ENCODE measurements at places on chromosomes 6 and 20.

GRCh38 chr6:19771753-19772336 lies 65.3 kb upstream of the ID4 start:
- DNase-seq, result no peak

GRCh38 chr6:30136570-30137286 lies 788 bp downstream of the TRIM40 start:
- no peak for DNase-seq

GRCh38 chr20:63664143-63664851 lies 6.2 kb downstream of the RTEL1 start:
- no peak for DNase-seq

GRCh38 chr6:168410035-168410434 lies 30.9 kb upstream of the SMOC2 start:
- no peak for DNase-seq

GRCh38 chr6:139639507-139639906 lies 265.1 kb upstream of the CITED2 start:
- DNase-seq, result no peak

DNA sequence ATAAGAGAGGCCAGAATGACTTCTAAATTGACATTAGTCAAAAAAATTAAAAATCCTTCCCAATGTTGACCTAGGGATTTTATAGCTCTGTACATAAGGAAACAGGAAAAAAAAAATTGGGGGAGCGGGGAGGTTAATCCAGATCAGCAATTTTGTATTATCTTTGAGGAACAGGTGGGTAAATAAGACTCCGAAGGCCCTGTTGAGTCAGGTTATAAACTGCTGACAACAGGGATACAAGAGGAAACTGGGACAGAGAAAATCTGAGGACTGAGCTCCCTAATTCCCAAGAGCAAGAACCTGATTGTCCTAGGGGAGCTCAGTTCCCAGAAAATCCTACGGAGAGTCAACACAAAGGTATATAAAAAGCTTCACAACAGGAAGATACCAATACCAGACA lies 26.8 kb upstream of the CRIP3 start:
- DNase-seq, result no peak

DNA sequence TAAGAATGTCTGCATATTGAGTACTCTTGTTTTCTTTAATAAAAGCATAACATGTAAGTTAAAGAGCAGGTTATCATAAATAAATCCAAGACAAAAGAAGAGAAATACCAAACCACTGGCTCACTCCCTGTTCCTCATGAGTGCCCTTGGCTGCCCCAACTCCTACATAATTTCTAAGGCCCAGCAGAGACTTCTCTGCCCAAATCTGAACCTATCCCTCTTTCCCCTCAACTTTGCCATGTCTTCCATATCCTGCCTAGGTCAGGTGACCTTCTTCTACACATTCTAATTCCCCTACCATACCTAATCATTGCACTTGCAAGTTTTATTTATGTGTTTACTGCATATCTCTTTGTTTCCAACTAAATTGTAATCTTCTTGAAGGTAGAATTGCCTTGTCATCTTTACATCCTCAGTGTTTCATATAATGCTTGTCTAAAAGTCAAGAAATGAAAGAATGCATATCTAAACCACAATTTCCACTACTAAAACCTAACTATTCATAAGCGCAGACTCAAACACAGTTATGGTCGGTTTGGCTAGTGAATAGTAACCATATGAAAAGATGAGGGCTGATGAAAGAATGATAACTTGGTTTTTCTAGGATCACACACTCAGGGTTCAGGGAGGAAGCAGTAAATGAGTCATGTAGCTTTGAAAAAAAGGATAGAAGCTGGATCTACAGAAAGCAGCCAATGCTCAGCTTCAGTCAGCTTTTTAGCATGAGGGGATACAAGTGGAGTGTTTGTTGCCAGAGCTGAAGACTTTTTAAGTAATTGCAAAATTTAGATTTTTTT lies 53.3 kb upstream of the EYA4 start:
- no peak for DNase-seq

DNA sequence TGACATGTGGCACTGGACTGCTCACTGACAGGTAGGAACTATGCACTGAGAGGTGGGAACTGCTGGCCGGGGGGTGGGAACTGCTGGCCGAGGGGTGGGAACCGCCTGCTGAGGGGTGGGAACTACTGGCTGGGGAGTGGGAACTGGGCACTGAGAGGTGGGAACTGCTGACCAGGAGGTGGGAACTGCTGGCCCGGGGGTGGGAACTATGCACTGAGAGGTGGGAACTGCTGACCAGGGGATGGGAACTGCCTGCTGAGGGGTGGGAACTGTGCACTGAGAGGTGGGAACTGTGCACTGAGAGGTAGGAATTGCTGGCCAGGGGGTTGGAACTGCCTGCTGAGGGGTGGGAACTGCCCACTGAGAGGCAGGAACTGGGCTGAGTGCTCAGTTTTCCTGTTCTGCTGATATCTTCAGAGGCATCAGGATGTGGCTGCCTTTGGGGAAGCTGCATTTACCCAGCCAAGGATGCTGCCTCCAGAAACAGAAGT lies 90.2 kb downstream of the THBS2 start:
- DNase-seq, result no peak

- no peak for DNase-seq
Measured at GRCh38 chr20:53617791-53618489, 24.3 kb upstream of the ZNF217 start.

DNA sequence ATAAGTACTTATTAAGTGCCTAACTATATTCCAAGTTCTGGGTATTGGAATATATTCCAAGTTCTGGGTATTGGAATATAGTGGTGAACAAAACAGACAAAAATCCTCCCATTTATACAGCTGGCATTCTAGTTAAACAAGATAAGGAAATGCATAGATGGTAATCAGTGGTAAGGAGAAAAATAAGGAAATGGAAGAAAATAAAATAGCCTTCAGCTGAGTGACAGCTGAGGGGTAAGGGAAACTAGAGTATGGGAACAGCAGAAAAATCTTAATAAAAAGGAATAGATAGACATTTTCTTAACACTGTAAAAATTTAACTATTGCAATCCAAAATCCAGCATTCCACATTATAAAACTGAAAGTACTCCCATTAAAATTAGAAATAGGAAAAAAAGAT lies 17.2 kb upstream of the WFDC10A start:
- no peak for DNase-seq

DNA sequence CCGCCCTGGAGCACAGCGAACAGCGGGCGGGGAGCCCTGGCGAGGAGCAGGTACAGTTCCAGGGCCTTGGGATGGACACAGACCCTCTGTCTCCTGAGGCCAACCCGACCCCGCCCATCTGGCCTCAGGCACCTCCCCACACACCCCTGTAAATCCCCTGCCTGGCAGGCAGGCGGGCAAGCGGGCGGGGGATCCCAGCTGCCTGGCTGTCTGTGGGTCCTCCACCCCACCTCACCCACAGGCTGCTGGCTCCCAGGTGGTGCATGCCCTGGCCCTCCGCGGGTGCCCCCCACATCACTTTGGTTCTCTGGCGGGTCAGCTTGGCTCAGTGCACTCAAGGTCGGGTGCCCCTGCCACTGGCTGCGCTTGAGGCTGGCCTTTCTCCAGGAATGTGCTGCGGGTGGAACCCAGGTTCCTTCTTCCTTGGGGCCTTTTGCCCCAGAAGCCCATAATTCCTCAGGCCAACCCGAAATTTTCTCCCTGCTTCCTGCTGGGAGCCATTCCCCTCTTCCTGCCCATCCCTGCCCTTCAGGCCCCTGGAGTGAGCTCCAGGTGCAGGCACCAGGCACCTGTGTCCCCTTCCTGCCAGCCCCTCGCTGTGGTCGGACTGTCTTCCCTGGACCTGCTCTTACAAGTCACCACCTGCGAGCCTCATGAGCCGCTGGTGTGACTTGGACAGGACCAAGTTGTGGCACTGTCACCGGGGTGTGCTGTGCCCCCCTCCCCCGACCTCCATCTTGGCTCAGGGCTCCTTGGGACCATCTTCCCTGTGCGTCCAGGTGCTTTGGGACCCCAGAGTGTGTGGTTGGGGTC lies 5.3 kb upstream of the TNFRSF6B start:
- DNase-seq, result no peak

GRCh38 chr6:14953836-14954235 lies 292.0 kb upstream of the JARID2 start:
- DNase-seq, result no peak

GRCh38 chr20:56925831-56926170 lies 296.7 kb downstream of the TFAP2C start:
- peak; percentile 41 for DNase-seq

DNA sequence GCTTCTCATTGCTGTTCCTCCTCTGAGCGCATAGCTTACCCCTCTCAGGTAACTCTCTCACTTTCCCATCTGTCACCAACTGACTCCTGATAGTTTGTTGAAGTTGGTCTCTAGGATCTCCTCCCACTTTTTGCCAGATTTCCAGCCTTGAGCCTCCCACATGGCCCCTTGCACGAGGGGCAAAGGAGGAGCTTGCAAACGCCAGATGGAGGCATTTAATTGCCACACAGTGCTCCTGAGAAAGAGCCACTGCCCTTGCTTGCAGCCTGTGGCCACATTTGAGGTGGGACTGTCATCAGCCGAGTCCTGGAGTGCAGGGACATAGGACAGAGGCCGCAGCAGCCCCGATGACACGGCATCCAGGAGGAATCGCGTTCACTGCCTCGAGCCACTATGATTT lies 348.7 kb downstream of the SMOC2 start:
- DNase-seq, result no peak

GRCh38 chr6:87534377-87535047 lies 55.3 kb downstream of the RARS2 start:
- DNase-seq, result no peak

DNA sequence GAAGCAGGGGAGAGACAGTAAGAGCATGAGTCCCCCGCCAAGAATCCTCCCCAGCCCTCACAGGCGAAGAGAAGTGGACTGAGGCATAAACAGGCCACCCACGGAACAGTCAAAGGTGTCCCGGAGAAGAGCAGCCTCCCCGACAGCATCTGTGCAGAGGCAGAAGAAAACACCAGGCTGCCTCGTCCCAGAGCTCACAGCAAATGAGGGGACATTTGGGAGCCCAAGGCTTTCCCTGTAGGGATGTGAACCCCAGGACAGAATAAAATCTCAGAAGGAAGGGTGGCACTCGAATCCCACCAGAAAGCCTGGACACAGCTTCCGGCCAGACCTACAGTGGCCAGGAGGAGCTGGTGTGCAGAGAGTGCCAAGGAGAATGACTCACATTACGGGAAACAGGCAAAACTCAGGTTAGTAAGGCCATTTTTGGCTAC lies 90.4 kb downstream of the DLL1 start:
- no peak for DNase-seq

DNA sequence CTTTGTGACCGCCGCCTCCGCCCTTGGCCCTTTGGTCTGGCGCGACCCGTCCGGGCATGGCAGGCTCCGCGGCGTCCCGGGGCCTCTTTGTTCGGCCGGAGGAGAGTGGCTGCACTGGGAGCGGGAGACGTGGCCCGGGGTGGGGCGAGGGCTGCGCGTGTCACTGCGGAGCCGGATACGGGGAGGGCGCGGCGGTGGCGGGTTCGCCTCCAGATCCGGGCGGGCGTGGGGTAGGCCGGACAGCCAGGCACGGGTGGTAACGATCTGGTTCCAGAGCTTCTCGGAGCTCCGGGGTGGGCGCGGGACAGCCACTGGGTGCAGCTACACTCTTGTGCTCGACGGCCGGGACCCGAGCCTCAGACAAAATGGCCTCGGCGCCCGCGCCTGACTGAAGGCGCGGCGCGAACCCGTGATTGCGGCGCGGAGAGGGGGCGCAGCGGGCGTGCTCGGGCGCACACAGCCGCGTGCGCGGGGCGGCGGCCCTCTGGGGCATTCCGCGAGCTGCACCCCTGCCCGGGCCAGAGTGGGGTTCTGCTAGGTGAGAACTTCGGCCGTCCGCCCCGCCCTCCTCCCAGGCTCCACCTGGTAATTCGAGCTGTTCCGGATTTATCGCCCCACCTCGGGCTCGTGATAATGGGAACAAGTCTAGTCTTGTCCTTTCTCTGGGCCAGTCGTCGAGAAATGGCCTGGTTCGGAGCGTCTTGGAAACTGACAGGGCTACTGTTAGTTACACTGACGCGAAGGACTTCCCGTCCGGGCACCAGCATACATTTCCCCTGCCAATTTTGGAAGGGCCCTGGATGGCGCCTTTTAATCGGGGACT lies 1.0 kb downstream of the LOC128125822 start:
- DNase-seq, result peak; percentile 66

GRCh38 chr20:38839563-38839962 lies 34.1 kb downstream of the PPP1R16B start:
- DNase-seq, result no peak

- no peak for DNase-seq
Measured at GRCh38 chr6:452301-453067, 60.9 kb downstream of the IRF4 start.

DNA sequence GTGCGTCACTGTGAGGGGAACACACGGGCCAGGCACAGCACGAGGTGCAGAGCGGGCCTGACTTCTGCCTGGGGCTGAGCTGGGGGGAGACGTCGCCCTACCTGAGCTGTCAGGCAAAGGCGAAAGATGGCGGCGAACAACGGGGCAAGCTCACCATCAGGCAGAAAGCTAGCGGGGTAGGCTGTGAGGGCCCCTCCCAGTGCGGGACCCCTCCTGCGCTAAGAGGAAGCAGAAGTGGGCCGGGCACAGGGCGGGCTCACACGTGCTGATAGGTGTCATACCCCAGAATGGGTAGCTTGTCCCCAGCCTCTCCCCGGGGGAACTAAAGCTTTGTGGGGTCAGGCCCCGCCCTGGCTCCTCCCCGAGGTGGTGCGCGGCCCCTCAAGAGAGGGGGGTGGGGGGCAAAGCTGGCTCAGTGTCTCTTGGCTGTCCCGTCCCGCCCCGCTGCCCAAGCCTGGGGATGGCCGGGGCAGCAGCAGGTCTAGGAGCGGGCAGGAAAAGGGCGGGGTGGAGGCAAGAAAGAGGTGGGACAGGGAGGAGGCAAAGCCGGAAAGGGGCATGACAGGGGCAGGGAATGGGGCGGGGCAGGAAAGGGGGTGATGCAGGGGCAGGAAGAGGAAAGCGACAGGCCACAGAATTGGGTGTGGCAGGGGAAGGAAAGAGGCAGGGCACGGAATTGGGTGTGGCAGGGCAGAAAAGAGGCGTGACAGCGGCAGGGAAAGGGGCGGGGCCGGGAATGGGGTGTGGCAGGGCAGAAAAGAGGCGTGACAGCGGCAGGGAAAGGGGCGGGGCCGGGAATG lies 14.7 kb downstream of the UCKL1 start:
- DNase-seq, result no peak

DNA sequence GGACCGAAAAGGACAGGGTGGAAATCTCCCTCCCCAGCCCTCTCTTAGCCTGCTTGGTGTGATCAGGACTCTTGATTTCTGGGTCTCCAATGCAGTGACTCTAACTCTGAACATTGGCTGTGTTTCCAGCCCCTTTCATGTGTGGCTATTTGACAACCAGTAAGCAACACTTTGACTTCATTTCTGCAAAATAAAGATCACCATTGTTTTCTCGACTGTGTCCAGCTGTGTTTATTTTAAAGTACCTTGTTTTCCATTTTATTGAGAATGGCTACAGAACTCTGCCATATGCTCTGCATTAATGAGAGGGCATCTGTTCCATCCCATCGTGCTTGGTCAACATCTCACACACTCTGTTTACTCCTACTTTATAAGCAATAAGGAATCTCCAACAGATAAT lies 60.9 kb upstream of the TAGAP start:
- no peak for DNase-seq

Measured in nephron progenitor cell (in vitro differentiated cells).